SJSA1 (cell line): ENCODE measurements at places on chromosomes 2 and 18. TPM values are rescaled to one million over a fixed set of nuclear protein-coding genes. Genes with fewer than 3 reads are reported as not detected.
A peak's percentile ranks its signal among the peaks of the same experiment; 100 is the strongest.

DNA sequence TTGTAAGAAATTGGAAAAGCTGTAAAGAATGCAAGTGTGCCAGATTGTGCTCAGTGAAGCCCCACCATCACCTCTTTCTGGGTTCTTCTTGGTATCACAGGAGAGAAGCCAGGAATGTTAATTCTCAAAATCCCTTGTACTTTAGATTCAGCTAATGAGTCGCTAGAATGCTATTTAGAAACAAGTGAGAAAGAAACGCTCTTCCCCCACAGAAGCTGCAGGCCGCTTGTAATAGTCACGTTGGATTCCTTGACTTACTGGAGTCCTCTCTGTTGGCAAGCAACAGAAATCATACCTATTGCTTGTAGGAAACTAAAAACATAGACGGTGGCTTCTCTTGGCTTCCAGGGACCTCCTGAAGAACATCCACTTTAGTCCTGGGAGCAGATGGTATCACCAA lies 375.6 kb upstream of the LRATD1 start:
- DNase-seq, result no peak

DNA sequence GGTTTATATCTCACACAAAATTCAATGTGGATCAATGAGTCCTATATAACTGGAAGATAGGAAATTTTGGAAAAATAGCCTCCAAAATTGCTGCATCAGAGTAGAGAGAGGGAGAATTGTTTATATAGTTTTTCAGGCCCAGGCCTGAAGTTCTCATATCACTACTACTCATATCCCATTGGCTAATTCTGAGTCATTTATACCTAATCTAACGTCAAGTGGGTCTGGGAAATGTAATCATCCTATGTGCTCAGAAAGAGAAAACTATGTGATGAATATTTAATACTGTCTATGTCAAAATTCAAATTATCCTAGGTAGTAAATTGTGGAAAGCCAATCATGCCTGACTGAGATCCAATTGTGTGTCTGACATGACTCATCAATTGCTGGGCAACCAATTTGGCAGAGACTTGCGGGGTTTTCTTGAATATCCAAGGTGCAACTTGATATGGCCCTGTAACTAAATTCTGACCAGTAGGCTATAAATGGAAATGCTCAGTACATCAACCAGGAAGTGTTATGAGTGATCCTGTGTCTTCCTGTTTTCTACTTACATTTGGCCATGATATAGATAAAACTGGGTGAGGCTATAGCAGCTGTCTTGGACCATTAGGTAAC lies 744.4 kb downstream of the KCNJ3 start:
- no peak for DNase-seq

The AKAIN1 gene
- total RNA-seq, result not detected in 2 replicates

DNA sequence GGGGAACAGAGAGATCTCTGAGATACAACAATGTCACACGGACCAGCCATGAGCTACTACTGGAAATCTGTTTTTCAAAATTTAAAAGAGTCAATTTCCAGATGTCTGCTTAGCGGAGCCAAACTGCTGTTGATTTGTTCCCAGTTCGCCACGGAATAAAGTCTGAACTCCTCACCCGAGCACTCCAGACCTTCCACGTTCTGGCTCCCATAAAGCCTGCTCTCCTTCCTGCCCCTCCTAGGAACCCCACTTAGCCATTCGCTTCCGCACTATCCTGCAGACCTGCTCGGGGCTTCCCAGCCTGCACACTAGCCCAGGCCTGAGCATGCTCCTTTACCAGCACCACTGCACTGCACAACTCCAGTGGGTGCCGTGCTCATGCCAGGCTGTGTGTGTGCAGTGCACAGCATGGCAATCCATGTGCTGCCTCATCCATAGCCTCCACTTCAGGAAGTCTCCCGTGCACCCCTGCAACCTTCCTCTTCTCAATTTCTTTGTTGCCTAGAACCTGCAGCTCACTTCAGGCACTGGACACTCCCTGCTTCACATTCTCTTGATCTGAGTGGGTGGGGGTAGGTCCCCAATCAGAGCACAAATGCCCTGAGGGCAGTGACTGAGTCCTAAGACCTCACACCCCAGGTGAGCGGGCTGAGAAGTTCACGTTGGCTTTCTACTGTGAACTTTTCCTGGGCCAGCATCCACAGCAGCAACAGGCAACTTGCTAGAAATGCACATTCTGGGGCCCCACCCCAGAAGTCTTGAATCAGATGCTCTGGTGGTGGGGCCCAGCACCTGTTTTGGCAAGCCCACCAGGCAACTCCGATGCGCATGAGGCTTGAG lies 53.7 kb downstream of the ZBTB7C start:
- no peak for DNase-seq

DNA sequence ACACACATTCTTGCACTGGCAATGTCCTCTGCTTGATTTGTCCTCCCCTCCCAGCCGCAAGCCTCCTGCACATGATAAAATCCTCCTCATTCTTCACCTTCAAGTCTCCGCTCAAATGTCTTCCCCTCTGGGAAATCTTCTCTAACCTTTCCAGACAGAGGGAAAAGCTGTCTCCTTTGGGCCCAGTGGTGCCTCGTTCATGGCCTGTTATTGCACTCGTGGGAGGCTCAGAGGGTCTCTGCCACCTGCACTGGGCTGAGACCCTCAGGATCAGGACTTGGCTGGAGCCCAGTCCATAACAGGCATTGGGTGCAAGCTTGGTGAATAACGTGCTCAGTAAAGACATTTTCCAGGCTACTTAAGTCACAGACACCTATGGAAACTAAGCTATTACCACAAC lies 68.6 kb downstream of the PTGR3 start:
- no peak for DNase-seq

DNA sequence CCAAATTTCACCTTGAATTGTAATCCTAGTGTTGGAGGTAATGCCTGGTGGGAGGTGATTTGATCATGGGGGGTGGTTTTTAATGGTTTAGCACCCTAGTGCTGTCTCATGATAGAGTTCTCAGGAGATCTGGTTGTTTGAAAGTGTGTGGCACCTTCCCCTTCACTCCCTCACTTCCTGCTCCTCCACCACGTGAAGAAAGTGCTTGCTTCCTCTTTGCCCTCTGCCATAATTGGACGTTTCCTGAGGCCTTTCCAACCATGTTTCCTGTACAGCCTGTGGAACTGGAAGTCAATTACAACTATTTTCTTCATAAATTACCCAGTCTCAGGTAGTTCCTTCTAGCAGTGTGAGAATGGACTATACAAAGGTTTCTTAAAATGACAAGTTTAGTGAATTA lies 251.8 kb upstream of the NETO1 start:
- no peak for DNase-seq

DNA sequence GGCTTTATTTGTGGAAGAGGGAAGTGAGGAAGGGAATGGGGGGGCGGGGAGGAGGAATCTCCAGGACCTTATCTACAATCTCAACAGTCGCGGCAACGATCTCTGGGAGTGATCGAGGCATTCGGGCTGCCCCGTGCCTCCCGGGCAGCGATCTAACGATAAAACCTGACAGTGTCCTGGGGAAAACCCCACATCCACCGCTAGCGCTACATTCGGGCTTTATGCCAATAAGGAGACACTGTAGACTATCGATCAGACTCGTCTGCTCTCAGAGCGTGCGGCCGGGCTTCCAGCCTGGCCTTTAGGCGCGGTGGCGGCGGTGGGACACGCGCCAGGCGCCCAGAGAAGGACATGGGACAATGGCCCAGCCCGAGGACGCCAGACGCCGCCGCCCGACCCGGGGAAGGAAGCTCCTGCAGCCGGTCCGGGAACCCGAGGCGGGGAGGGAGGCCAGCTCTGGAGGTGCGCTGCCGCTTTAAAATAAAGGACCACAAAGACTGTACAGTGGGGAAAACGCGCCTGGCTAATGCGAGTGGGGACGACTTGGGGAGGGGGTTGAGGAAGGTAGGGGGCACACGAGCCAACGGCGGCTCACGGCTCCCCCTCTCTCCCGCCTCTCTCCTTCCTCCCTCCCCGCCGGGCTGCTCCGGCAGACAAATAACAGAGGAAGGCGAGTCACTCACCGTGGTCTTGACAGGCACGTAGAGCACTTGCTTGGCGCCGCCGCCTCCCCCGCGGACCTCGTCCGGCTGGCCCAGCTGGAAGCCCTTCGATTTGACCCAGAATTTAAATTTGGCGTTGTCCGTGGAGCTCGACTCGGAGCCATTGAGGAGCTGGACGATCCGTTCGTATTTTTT lies 2.2 kb downstream of the NOL4 start:
- peak; percentile 5 for DNase-seq

GRCh38 chr2:110198016-110198415 lies 6.8 kb downstream of the NPHP1 start:
- no peak for DNase-seq

- DNase-seq, result no peak
Observed at GRCh38 chr18:8424481-8424880, 184.8 kb upstream of the RAB12 start.

GRCh38 chr2:11745613-11746375 lies 638 bp upstream of the LPIN1 start:
- no peak for DNase-seq

GRCh38 chr2:196487417-196487816 lies 152.1 kb upstream of the CCDC150 start:
- DNase-seq, result no peak

GRCh38 chr2:233413559-233414272 lies 59.4 kb downstream of the DGKD start:
- DNase-seq, result peak; percentile 76

DNA sequence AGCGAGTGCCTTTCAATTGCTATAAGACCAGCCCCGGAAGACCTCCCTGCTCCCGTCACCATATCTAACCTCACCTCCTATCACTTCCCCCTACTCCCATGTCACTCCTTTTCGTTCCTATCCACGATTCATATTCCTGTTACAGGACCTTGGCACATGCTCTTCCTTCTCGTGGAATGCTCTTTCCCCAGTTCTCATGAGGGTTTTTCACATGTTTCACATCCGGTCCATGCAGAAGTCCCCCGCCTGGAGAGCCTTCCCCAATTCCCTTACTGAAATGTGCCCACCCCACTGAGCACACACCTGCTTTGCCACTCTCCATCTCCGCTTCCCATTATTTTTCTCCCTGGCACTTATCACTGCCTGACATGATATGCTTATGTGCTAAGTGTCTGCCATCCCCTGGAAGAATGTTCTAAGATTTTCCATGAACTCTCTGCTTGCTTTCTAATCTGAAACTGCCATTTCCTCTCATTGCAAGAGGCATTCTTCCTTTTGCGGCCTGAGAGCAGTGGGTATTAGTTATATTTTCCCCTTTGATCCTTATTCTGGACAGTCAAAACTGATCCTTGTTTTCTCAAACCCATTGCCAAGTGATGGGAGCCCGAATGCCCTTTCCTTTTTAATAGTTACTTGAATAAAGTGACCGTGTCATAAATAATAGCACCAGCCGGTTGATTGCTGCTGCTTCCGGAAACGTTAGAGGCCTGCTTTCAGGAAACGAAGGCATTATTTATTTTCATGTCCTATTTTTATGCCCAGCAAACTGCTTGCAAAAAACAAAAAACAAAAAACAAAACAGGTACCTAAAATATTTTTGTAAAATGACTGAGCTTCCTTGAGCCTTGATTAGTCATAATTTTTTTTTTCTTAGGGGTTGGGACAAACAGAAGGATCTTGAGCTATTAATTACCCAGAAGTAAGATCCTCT lies 127.9 kb downstream of the ZNF532 start:
- DNase-seq, result no peak

The SLC19A3 gene
- not detected in 2 replicates for total RNA-seq

GRCh38 chr18:78228974-78229373 lies 750.6 kb upstream of the SALL3 start:
- DNase-seq, result no peak

DNA sequence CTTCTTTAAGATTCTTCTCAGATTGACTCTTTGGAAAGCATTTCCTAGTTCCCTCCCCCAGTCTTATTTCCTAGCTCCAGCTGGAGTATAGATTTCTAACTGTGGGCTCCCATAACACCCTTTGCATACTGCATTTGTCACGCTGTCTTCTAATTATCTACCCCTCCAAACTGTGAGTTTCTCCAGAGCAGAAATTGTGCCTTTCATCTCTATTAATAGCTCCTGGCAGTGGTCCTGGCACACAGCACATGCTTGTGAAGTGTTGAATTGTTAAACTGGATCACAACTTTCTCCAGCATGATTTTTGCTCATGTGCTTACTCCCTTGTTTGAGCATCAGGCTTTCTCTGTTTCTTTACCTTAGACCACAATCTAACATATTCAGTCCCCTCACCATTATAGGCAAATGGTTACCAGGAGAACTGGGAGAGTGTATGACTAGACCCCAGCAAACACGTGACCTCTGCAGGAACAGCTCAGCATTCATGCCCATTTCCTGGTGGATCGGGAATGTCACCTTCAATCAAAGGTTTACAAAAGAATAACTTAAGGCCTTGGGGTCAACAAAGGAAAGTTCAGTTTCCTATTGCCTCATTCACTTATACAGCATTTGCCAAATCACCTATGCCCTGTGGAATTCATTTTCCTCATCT lies 175.7 kb upstream of the TANK start:
- DNase-seq, result no peak

The COQ10B gene
- 42.9 and 60.9 TPM in 2 replicates for total RNA-seq

The GCG gene
- not detected in 2 replicates for total RNA-seq

The FAHD2A gene
- 42.5 and 52.7 TPM in 2 replicates for total RNA-seq

DNA sequence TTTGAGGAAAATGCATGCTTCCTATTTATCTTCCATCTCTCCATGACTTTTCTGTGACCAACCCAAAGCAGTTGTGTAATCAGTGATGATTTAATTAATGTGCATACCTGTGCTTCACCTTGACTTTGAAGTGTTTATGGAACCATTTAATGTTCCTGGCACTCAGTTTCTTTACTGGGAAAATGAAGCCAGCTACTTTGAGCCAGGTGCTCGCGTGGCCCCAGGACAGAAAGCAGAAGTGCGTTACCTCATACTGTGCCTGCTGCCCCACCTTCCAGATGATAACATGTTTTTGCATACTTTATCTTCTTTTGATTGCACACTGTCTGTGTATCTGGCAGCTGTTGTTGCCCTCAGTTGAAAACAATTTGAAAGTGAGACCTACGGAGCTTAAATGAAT lies 61.3 kb downstream of the PMAIP1 start:
- no peak for DNase-seq

DNA sequence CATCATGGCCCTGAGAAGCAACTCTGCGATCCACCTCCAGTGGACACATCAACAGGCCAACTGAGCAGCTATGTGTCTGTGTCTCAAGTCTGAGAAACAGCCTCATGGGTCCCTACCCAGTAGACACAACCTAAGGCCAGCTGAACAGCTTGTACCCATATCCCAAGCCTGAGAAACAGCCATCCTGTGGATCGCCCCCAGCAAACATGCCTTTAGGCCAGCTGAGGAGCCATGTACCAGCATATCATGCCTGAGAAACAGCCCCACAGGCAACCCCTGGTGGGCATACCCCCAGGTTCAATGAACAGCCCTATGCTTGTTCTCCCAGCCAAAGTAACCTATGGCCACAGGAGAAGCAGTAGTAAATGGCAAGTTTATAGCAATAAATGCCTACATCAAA lies 126.7 kb upstream of the OTX1 start:
- no peak for DNase-seq

The NYAP2 gene
- total RNA-seq, result not detected in 2 replicates

- no peak for DNase-seq
Observed at GRCh38 chr2:217026569-217026968, 166.7 kb upstream of the TNP1 start.

DNA sequence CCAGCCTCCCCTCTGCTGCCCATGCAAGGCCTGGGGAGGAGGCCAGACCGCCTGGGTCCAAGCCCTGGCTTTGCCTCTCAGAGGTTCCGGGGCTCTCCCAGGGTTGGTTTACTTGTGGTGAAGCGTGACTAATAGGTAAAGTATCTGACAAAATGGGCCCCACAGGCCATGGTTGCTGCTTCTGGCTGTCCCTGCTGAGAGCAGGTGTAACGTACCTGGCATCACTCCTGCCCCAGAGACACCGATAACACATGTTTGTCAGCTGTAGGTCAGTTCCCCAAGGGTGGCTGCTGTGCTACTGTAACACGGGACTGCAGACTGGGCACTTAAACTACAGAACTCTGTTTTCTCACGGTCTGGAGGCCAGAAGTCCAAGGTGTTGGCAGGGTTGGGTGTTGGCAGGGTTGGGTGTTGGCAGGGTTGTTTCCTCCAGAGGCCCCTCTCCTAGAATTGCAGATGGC lies 34.1 kb downstream of the ODC1 start:
- peak; percentile 66 for DNase-seq
